ENCODE measurements at places on chromosomes 4 and X. TPM values are rescaled to one million over a fixed set of nuclear protein-coding genes. Genes with fewer than 3 reads are reported as not detected.
A peak's percentile ranks its signal among the peaks of the same experiment; 100 is the strongest.

The CT83 gene
- total RNA-seq = 0.73 TPM

The FOXO4 gene
- 15.1 TPM for total RNA-seq

The C1QTNF7 gene
- not detected for total RNA-seq

The INTS6L gene
- total RNA-seq = 8.9 TPM

The PASD1 gene
- not detected for total RNA-seq

- peaks cover 9% of the 10 kb centered on the region for H3K4me1 ChIP-seq
- DNase-seq = no peak
- peak overlapping the region; percentile 87 for H3K27ac ChIP-seq
- no peaks in the 10 kb centered on the region for H3K36me3 ChIP-seq
- peak overlapping the region; percentile 89 for H3K4me3 ChIP-seq
Observed at GRCh38 chr4:76212851-76213414, 691 bp downstream of the SCARB2 start.

GRCh38 chr4:169121861-169122382 is 111.9 kb upstream of the CBR4 start:
- H3K27me3 ChIP-seq = no peaks in the 10 kb centered on the region
- H3K4me1 ChIP-seq = no peaks in the 10 kb centered on the region
- no peak overlapping the region for H3K4me3 ChIP-seq
- DNase-seq = no peak

DNA sequence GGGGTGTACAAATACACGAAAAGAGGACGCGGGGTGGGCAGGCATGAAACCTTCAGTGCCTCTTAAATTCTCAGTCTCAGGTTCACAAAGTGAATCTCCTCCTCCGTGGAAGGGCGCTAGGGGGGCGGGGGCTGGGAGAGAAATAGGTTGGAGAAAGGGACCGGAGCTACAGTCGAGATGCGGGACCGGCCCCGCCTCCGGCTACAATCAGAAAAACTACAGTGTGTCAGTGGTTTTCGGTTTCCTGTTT is 3.4 kb downstream of the MAML3 start:
- peak overlapping the region; percentile 97 for H3K4me3 ChIP-seq
- no peak for DNase-seq
- H3K36me3 ChIP-seq = no peaks in the 10 kb centered on the region
- H3K27ac ChIP-seq = peak overlapping the region; percentile 98
- H3K27me3 ChIP-seq = no peaks in the 10 kb centered on the region

- H3K4me3 ChIP-seq = no peak overlapping the region
- no peaks in the 10 kb centered on the region for H3K27me3 ChIP-seq
- DNase-seq = no peak
- H3K36me3 ChIP-seq = peaks cover 15% of the 10 kb centered on the region
Observed at GRCh38 chr4:55993994-55994663, 45.4 kb downstream of the CEP135 start.

DNA sequence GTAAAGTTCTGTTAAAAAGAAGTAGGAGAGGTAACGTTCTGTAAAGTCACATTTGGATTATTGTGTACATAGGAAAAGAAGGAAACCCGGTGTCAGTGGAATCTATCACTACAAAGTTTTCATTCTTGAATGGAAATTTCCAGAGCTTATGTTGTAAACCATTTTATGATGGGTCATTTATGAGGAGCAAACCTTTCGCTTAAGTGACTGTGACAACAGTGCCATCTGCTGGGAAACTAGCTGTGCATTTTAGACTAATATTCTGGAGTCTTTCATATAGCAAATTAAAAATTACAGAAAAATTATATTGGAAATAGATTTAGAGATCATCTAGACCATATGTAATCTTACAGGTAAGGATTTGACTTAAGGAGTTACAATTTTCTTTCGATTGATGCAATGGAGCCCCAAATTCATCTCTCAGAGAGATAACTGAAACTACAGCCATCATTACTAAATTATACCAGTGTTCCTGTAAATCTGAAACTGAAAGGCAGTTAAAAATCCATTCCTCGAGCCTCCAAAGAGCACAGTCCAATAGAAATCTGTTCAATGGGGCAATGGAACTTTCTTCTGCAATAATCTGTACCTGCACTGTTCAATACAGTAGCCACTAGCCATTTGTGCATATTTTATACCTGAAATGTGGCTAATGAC is 26.9 kb downstream of the ASB9 start:
- no peaks in the 10 kb centered on the region for H3K27me3 ChIP-seq
- no peak for DNase-seq
- no peaks in the 10 kb centered on the region for H3K36me3 ChIP-seq
- H3K4me1 ChIP-seq = no peaks in the 10 kb centered on the region

DNA sequence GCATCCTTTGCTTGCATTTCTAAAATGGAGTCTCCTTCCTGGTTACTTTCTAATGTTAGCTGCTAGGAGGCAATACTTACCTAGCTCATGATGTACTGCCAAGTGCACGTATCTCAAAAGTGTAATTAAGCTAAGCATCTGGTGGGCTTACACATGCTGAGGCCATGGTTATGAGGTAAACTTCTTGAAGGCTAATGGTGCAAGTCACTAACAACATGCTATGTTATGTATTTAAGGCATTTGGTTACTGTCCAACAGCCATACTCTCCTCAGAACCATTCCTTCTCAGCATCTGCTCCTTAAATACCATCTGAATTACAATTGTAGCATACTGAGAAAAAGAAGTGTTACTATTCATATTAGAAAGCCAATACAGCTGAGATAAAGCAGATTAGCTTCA is 318.6 kb upstream of the BMP3 start:
- no peaks in the 10 kb centered on the region for H3K36me3 ChIP-seq
- no peak for DNase-seq
- no peaks in the 10 kb centered on the region for H3K27me3 ChIP-seq
- no peak overlapping the region for H3K27ac ChIP-seq
- no peak overlapping the region for H3K4me3 ChIP-seq

DNA sequence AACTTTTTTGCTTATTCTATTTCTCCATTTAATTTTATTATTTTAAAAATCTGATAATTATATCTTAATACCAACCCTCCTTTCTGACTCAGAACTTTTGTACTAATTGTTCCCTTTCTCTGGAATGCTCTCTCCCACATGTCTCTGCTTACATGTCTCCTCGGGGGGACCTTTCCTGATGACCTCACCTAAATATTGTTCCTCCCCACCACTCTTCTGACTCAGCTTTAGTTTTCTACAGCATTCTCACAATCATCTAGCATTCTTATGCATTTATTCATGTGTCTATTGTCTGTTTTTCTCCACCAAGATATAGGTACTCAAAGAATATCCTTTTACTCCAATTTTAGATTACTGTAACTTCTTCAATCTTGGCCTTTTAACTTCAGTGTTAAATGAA is 128.7 kb downstream of the MSL3 start:
- H3K36me3 ChIP-seq = no peaks in the 10 kb centered on the region
- no peaks in the 10 kb centered on the region for H3K27me3 ChIP-seq
- H3K27ac ChIP-seq = no peak overlapping the region
- H3K4me3 ChIP-seq = peak overlapping the region; percentile 58

DNA sequence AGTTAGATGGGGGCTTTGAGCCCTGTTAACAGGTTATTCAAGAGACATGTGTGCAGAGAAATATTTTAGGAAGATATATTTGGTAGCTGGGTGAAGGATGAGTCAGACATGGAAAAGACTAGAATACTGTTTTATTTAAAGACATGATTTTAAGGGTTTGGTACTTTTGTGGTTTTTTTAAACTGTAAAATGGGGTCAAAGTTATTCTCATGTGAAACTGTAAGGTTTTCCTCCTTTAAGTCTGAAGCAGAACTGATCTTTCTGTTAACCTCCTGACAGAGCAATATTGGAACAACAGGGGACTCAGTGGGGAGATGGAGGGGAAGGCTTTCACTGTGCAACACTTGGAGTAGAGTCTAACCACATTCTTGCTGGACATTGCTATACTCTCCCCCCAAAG is 112.4 kb upstream of the LSM6 start:
- H3K27ac ChIP-seq = no peak overlapping the region
- H3K4me1 ChIP-seq = no peaks in the 10 kb centered on the region
- H3K4me3 ChIP-seq = no peak overlapping the region
- no peaks in the 10 kb centered on the region for H3K36me3 ChIP-seq
- no peaks in the 10 kb centered on the region for H3K27me3 ChIP-seq
- DNase-seq = no peak

All from endodermal cell (in vitro differentiated cells).